ENCODE measurements at places on chromosomes 5 and 9.

DNA sequence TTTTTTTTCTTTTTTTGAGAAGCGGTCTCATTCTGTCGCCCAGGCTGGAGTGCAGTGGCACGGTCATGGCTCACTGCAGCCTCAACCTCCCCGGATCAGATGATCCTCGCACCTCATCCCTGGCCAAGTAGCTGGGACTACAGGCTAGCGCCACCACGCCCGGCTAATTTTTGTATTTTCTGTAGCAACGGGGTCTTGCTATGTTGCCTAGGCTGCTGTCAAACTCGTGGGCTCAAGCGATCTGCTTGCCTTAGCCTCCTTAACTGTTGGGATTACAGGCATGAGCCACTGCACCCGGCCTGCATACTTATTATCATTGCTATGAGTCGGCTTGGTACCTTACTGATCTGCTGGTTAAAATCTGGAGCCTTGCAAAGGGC is 790 bp upstream of the IARS1 start:
- no peak for DNase-seq

GRCh38 chr5:99973779-99974178 is 561.4 kb upstream of the FAM174A start:
- no peak for DNase-seq

DNA sequence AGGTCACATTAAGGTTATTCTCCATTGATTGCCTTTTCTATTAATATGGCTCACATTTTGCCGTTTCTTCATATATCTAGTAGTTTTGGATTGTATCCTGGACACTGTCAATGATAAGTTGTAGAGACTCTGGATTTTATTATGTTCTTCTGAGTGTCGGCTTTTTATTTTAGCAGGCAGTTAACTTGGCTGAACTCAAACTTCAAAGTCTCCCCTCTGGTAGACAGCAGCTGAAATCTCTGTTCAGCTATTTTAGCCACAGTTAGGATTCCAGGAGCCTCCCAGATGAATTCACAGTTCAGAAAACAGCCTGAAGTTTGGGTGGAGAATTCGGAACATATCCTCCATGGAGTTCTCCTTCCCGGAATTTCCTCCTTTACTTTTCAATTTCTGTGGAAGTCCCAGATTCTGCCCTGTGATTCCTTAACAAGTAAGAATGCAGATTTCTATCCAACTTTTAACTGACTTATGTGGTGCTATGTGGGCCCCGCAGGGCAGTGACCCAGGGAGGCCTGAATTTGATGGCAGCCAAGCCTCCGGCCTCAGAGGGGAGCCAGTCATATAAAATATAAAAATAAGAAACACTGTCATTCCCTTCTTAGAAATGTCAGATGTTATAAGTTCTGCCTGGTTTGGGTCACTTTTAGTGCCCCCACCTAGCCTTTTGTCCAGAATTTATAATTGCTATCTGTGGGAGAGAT is 39.3 kb upstream of the MVB12B start:
- no peak for DNase-seq

DNA sequence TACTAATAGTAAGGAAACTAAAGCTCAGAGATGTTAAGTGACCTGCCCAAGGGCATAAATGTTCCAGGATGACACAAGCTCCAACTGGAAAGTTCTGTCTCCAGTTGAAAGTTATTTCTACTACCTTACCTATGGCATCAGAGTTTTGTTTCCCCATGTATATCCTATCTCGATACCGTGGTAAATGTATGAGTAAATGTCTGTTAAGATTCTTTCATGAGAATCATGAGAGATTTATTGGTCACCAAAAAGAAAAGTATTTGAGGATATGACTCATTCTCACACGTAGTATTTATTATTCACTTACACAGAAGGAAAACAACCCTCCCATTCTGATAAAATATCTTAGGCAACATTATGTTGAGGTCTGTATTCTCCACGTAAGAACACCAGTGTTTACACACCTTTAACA is 11.1 kb upstream of the SHOC1 start:
- DNase-seq = no peak
